ENCODE measurements at places on chromosomes 6 and 20.

- no peak for DNase-seq
Measured at GRCh38 chr6:12485226-12485764, 195.1 kb downstream of the EDN1 start.

DNA sequence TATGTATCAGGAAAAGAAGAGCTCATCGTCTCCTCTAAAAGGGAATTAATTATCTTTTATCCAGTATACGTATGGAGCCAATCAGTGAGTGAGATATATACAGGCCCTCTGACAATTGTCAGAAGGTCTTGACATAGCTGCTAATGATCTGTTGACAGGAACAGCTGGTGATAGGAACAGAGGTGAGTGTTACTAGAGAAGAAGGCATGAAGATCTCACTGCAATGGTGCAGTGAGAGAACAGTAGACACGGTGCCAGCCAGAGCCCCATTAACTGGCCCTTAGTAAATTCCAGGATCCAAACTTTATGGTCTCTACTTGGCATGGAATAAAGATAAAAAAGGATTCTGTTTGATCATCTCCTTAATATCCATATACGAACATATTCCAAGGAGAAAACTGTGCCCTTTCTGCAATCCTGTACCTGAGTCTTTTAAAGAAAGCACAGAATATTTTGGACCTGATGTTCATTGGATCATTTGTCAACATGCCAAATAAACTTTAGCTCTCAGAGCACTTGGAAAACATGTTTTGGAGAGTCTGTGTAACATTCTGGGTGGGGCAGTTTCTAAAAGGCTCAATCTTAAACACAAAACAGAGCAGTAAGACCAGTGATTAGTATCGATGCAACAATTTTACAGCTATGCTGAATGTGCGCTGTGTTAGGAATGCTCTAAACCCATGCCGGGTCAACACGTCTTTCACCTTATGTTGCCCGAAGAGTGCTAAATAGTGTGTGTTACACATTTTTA, 135.8 kb upstream of the CITED2 start:
- DNase-seq: no peak

DNA sequence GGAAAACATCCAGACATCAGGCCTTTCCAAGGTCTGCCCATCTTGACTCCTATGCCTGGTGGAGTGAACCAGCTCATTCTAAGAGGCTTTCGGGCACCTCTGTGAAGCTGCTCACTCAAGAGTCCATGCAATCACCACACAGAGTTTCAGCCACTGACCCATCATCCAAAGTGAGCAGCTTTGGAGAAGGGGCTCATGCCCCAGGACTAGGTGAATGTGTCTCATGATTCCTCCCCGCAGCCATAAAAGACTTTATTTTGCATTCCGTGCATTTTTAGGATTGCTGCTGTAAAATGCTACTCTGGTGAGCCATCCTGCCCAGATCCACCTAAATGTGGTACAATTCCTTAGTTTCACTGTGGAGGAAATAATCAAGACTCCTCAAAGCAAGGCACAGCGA, 44.5 kb upstream of the EZR start:
- no peak for DNase-seq

DNA sequence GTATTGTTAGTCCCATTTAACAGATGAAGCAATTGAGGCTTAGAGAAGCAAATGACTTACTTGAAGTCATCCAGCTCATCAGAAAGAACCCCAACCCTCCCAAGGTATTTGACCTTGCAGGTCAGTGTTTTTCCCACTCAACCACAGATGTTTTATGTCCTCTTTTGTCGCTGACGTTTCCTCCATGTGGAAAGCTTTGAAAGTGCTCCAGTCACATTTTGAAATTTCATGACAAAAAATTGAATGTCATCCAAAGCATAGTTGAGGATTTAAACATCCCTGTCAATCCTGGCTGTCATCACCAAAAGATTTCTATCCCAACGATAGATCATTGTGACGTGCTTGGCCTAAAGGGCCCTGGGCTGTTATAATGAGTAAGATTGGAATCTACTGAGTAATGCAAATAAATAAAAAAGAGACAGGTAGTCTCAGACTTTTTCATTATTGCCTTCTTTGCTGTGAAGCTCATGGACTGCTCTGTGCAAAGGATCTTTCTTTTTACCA, 102.7 kb downstream of the TSHZ2 start:
- no peak for DNase-seq

- DNase-seq: no peak
Measured at GRCh38 chr6:11722805-11723631, 55.6 kb downstream of the ADTRP start.

GRCh38 chr20:7843613-7844012, 96.6 kb downstream of the HAO1 start:
- DNase-seq: no peak

GRCh38 chr20:2871661-2872458, 1.4 kb upstream of the PTPRA start:
- DNase-seq: no peak

GRCh38 chr6:16396497-16397319, 158.3 kb downstream of the GMPR start:
- DNase-seq: no peak

- no peak for DNase-seq
Measured at GRCh38 chr20:3674447-3674846, 7.4 kb downstream of the ADAM33 start.

DNA sequence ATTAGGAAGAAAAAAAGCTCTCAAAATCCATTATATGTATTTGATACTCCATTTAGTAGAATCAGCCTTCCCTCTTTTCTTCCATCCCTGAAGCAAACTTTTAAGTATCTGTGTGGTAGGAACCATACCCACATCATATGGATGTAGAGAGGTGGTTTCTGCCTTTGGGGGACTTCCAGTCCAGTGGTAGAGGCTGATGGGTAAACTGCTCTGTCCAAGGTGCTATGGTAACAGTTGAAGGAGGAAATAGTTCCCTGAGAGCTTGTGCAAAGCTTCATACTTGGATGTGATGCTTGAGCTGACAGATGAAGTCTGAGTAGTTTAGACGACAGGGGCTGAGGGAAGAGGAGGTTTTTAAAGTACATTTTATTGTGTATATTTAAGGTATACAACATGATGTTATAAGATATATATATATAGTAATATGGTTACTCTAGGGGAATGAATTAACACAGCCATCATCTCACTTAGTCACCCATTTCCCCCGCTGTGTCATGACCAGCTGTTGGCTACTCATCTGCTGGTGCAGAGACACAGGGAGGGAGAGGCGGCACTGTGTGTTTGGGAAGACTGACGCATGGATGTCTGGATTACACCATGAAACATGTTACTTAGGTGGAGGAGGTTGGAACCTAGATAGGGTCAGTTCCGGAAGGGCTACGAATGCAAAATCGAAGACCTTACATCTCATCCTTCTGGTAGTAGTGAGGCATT, 185.2 kb downstream of the FARS2 start:
- DNase-seq: no peak

- DNase-seq: no peak
Measured at GRCh38 chr20:2909953-2910352, 36.7 kb downstream of the PTPRA start.

- no peak for DNase-seq
Measured at GRCh38 chr6:107218142-107218541, 102.8 kb upstream of the BEND3 start.

- DNase-seq: no peak
Measured at GRCh38 chr6:162618448-162619002, 109.0 kb downstream of the PRKN start.

GRCh38 chr6:142543606-142544005, 241.8 kb downstream of the ADGRG6 start:
- no peak for DNase-seq

GRCh38 chr6:16947375-16948015, 154.4 kb upstream of the STMND1 start:
- DNase-seq: no peak

DNA sequence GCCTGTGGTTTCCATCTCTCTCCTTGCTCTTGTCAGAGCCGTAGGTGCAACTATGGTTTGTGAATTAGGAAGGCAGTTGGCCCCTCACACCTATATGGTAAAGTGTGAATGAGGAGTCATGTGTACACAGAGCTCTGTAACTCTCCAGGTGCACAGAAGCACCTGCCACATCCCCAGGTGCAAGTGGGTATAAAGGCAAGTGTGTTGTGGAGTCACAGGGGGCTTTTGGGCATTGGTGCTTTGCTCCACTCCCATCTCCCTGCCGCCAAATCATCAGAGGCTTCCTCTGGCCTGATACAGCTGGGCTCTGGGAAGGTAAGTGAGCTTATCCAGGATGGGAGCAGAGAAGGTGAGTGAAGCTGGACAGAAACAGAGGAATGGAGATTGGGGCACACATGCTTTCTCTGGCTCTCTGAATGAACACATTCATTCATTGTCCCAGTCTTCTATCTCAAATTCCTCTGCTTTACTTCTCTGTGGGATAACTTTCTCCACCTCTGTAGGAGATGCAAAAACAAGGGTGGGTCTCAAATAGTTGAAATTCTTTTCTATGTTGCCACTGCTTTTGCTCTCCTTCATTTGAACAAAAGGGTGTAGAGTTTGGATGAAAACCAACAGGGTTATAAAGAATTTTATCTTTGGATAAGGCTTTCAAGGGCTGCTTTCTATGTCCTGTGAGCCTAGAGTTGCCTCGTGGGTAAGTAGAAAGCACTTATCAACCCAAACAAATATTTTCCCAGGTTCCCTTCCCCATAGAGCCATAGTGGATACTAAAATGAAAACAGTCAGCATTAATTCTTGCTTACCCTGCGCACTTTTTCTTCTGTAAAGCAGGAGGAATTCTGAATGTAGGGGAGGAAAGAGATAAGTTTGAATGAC, 45.0 kb upstream of the RIPOR2 start:
- no peak for DNase-seq

GRCh38 chr20:34743039-34743438, 38.9 kb downstream of the TP53INP2 start:
- DNase-seq: no peak

DNA sequence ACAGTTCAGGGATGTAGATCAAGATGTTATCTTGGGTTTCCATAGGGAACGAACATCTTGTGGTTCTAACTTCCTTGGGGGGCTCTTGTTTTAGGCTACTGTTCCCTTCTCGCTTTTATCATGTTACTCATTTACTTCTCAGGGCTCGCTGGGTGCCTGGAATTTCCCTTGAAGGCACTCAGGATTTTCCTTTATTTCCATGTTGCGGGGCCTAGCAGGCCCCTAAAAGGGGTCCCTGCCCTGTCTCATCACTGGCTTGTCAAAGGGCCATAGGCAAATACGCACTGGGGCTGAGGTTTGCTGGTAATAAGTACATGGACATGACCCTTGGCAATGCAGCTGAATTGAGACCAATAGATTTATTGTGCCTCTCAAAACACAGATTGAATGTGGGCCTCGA, 262.3 kb downstream of the CDH4 start:
- DNase-seq: no peak

DNA sequence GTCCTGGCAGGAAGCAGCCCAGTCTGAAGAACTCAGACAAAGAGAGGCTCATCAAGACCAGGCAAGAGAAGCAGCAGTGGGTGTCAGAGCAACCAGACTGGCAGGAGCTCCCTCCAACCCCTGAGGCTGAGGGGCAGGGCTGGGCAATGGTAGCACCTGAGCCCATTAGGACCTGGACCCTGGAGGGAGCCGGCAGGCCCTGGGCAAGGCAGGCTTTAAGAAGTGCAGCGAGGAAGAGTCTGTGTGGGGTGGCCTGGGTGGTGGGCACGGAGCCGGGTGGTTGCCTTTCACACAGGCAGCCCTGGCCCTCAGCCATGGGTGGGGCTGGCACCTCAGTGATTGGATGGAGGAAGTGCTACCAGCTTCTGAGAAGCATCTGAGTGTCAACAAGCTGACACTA, 33.1 kb upstream of the IRF4 start:
- DNase-seq: no peak

DNA sequence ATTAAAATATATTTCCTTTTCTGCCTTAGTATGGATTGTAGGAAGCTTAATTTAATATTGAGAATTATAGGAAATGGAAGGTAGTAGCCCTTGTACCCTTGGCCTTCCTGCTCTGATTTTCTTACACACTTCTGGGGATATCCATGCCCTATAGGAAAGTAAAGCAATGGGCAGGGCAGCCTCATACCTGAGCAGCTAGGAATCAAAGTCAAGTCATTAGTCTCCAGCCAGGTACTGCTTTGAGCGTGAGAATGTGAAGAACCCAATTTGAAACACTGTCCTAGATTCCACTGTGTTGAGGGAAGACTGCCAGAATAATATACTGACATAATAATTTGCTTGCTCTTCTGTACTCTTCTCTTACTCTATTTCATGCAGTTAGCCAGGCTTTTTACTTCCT, 51.0 kb upstream of the L3MBTL3 start:
- no peak for DNase-seq

DNA sequence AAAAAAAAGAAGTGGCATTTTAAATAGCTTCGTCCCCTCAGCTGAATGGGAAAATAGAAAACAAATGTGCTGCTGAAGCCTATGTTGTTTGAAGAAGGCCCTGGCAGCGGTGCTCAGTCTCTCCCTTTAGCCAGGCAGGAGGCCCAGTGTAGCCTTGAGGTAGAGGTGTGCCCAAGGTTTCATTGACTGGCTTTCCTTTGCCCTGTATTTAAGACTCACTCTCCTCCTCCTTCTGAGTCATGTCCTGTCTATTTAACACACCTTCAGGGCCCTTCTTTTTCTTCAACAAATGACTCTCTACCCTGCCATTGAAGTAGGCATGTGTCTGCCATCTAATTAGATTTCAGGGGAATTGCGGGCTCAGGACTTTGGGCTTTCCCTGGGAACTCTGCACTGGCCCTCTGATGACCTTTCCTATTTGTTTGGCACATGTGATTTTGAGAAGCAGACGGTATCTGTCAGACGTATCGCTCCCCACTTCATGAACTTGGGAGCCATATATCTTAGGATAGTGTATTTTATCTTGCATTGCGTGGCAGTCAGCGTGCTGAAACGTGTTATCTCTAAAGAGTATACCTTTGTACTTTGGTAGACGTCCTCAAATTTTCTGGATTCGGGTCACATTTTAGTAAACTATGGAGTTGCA, 4.3 kb downstream of the TJAP1 start:
- DNase-seq: no peak

DNA sequence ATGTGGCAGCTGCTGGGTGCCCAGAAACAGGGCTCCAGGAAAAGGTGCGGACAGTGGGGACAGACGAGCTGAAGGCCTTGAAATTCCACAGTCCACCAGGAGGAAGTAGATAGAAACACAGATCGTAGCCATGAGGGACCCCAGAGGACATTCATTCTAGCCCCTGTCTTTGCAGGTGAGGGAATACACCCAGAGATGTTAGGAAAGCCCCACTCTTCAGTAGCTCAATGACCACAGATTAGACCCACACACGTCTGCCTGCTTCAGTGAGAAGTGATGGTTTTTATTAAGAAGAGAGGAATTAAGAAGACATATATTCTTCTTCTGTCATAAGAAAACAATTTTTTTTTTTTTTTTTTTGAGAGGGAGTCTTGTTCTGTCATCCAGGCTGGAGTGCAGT, 123.0 kb downstream of the MAP3K7 start:
- DNase-seq: no peak

GRCh38 chr6:168097221-168097620, 18.2 kb upstream of the FRMD1 start:
- no peak for DNase-seq

- no peak for DNase-seq
Measured at GRCh38 chr6:69422475-69422874, 374.3 kb downstream of the LMBRD1 start.

DNA sequence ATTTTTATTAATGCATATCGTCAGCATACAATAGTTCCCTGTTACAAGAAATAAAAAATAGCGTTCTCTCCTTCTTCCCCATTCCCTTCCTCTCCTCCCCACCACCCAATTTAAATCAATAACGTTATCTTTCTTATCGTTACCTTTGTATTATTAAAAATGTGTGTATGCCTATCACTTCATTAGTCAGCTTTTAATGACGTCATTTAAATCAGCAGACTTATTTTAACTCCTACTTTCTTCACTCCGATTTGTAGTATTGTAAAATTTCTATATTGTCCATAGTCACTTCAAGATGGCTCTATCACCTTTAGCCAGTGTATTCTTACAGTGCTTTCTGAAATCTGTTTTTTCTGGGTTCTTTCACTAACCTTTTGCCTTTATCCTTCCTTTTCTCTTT, 89.1 kb downstream of the MKKS start:
- DNase-seq: no peak

All from activated CD4-positive, alpha-beta T cell treated with anti-CD3 and anti-CD28 coated beads for 4 hours (primary cell).